ENCODE measurements at places on chromosomes 11 and 22.
A peak's percentile ranks its signal among the peaks of the same experiment; 100 is the strongest.

- DNase-seq = peak; percentile 99
These were observed at the start of gene LIN7C for GRCh38 chr11:27506200-27507182. LIN7C (minus strand) TSS chr11:27506769; CDS start chr11:27506752, 17 bp downstream.

- DNase-seq = no peak
These were observed 26.6 kb upstream of the IL10RA start for GRCh38 chr11:117959438-117960149.

GRCh38 chr11:42524534-42525227 lies 787.1 kb upstream of the API5 start:
- peak; percentile 62 for DNase-seq

DNA sequence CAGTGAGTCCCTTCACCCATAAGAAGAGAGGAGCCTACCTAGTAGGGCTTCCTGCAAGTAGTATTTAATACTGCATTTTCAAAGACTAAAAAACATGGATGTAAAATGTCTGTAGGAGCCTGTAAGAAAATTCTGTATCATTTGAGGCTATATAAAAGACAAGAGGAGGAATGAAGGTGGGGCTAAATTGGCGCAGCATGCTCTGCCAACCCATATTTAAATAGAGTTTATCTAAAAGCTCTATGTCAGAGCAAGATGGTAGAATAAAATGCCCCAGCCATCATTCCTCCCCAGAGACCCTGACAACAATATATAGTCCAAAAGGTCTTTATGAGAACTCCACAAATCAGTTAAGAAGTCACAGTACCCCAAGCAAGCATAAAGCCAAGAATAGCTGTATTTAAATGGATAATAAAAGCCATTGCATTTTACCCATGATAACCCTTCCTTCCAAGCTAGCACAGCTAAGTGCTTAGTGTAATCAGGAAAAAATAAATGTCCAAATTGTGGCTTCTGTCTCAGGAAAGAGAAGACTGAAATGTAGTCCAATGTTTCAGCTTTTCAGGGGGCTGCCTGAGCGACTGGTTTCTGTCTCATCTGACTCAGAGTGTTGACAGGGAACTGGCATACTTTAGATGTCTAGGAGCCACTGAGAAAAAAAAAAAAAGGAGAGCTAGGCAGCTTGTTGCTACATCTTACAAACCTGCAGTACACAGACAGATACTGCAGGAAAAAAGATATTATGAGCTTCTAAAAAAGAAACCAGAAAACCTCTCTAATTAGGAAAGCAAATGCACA lies 258.6 kb downstream of the METTL15 start:
- DNase-seq = no peak

DNA sequence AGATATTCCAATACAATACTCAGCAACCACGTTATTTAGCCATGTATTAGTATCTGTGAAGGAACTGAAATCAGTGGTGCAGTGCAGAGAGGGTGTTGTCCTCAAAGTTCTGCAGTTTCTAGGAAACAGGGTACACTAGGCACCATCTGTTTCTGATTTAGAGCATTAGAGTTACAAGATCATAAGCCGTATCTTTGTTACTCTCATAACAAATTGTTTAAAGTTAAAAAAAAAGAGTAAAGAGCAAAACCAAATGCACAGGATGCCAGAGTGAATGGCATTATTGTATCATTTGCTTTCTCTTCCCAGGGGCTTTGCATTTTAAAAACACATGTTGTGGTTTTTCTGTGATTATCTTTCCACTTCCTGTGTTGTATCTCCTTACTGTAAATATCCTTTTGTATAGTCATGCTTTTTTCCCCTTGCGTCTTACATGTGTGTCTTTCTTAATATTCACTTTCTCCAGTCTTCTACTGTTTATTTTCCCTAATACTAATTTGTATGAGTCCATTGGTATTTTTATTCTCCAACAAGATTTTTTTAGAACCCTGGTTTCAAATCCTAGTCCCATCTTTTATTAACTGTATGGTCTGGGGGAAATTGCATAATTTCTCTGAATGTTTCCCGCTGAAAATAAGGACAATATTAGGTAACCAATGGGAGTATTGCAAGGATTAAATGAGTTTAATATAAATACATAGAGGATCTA lies 15.2 kb upstream of the NUP160 start:
- DNase-seq = no peak

DNA sequence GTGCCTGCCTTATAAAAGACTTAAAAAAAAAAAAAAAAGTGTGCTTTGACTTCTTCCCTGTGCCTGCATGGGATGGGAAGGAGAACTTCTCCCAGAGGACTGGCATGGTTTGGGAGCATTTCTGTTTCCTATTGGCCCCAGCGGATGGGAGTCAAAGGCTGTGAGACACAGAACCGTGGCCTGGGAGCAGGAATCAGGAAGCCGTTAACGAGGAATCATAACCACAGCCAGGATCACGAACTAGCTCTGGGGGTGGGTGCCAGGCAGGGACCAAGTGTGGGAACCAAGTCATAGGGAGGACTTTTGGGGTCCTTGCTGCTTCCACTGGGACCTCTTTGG lies 526 bp downstream of the C1QTNF6 start:
- no peak for DNase-seq

GRCh38 chr11:44659641-44660040 lies 67.1 kb upstream of the TSPAN18 start:
- DNase-seq = peak; percentile 7

DNA sequence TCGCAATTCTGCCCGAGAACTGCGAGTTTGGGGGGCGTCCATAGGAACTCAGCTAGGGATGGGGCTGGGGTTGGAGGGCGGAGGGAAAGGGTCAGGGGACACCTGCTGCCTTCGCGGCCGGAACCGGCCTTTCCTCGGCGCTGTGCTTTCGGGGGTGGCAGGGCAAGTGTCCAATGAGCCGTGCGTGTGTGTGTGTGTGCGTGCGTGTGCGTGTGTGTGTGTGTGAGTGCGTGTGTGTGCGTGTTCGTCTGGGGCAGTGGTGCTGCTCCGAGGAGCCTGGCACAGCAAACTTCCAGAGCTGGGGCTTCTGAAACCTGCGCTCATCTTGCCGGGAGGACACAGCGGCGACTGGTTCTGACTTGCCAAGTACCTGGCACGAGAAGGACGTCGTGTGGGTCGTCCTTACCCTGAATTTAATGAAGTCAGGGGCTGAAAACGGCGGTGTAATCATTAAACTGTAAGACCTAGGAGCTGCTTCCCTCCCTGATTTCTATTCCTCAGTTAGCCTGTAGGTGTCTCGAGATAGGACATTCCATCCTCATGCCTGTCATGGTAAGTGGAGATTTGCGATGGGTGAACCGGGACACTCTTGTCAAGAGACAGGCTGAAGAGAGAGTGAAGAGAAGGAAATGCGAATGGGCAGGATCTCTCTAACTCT lies 27.0 kb upstream of the AMOTL1 start:
- peak; percentile 85 for DNase-seq

- DNase-seq = no peak
These were observed 15.6 kb downstream of the SDHAF2 start for GRCh38 chr11:61445516-61445915.

DNA sequence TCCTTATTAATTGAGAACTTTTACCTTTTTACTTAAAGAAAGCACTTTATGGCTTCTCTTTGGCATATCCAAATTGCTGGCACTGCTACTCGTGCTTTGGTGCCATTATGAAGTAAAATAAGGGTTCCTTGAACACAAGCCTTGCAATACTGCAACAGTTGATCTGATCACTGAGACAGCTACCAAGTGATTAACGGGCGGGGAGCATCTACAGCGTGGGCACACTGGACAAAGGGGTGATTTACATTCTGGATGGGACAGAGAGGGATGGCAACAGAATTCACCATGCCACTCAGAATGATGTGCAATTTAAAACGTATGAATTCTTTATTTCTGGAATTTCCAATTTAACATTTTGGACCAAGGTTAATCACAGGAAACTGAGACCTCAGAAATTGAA lies 7.7 kb downstream of the CHRDL2 start:
- no peak for DNase-seq

GRCh38 chr11:4636962-4637661 lies at the start of gene OR51D1:
OR51D1 (plus strand) TSS chr11:4637477; CDS start chr11:4639791, 2,314 bp downstream.
- DNase-seq = peak; percentile 63

DNA sequence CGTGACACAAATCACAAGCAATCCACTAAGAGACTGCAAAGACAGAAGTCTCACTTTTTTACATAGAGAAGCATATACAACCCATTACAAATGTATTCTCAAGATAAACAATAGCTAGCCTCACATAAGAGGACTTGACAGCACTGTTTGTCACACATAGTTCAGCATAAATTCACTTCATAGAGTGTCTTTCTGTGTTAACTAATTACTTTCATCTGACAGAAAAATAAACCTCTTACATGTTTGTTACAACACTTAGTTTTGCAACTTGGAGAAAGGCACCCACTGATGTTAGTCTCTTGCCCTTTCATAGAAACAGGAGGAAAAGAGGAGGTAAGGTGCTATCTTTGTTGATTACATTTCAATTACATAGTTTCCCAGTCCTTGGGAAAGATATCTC lies 2221.9 kb upstream of the RAG2 start:
- DNase-seq = no peak

DNA sequence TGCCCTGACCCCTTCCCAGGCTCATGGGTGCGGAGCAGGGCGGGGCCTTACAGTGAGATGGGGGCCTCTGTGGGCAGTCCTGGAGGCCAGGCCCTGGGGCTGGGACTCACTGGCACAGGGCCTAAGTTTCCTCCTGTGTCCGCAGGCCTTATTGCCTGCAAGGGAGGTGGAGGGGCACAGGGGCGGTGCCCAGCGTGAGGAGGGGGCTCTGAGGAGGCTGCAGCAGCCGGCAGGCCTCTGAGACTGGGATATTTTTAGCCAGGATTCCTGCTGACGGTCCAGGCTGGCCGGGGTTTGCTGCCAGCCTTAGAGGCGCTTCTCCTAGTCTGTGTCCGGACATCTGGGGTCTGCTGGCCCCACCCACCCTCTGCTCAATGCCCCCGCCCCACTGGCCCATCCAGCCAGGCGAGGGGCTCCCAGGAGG lies 5.7 kb upstream of the RTN4R start:
- peak; percentile 33 for DNase-seq

- no peak for DNase-seq
These were observed 54.0 kb downstream of the PIK3C2A start for GRCh38 chr11:17153757-17154156.

DNA sequence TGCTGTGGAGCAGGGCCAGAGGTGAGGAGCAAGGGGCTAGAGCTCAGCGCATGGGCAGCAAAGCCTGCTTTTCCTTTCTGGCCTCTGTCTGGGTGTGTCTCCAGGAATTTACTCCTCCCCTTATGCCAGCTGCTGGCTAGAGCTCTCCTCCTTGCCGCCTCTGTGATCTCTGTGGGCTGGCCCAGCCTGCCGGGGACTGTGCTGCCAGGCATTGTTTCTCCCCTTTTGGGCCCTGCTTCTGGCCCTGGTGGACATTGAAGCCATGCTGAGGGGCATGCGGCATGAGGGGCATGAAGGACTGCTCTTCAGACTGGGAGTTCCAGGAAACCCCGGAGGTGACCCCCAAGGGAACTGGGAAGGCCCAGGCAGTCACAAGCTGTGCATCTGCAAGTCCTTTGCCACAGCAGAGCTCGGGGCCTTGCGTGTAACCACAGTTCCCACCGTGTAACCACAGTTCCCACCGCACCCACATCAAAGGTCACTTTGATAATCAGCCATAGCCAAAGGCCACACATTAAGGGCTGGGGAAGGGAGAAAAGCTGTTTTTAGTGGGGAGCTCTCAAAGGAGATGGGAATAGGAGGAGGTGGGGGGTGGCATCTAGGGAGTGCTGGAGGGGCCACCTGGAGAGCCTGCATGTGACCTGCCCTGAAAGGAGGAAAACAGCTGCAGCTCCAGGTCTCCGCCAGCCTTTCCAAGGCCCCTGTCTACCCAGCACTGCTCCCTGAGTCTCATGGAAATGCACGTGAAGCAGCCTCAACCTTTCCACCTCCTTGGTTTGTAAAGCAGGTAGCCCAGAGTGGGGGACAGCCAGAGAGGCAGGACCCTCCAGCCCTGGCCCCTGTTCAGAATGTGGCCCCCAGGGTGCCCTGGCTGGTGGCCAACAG lies 62.3 kb downstream of the PPFIBP2 start:
- DNase-seq = no peak

GRCh38 chr22:40728731-40729189 lies 49.5 kb downstream of the MCHR1 start:
- DNase-seq = no peak

DNA sequence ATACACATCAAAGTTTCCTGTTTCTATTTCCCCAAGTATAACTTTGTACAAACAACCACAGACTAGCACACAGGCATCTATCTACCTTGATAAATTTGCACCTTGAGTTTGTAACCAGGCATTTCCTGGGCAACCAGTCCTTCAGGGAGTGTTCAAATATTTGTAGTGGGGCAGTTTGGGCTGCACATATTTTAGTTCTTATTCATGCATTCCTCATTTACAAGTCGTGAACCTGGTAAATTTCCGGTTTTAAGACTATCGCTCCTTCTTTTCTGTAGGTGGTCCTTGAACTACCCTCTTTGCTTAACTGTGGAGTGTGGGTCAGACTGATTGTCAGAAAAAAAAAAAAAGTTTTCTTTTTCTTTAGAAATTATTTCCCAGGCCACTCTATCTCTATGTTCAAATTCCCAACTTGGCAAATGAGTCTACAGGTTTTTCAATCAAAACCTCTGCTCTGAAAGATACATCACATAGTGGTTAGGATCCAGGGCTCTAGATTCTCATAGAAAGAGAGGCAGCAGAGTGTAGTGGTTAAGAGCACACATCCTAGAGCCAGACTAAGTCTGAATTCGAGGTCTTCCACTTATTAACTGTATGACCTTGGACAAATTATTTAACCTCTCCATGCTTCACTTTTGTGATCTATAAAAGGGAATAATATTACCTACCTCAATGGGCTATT lies 201.5 kb downstream of the SOX6 start:
- no peak for DNase-seq

GRCh38 chr11:38547462-38547861 lies 1949.4 kb upstream of the RAG2 start:
- DNase-seq = no peak

DNA sequence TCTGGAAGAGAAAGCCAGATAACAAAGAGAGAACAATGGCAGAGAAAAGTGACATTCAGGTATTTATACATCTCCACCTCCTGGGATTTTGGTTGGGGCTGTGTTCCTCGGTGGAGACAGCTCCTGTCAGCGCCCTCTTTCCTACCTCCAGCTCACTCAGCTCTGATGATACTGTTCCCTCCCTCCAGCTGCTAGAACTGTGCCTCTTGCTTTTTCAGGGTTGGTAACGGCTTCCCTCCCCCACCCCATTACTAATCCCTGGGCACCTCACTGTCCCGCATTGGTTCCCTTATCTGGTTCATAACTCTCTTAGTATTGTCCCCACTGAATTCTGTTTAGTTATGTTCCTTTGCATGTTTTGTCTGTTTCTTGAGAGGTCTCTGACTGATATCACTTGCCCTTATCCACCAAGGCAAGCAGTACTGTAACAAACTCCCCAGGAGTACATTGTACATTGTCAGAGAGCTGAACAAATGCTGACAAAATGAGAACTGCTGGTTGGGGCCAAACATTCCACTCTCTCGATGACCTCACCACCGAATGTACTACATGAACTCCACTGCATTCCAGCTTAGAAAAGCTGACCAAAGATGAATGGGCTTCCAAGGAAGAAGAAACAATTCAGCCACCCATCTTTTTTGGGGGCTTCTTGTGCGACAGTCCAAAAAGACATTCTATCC lies 5.7 kb upstream of the FBXO3 start:
- DNase-seq = no peak

GRCh38 chr11:61532134-61533038 lies 23.8 kb downstream of the LRRC10B start:
- DNase-seq = no peak

All from brain (organoid and tissue), 16 donors.